Epithelial cell of proximal tubule (primary cell): ENCODE measurements at places on chromosomes 16 and 17. TPM values are rescaled to one million over a fixed set of nuclear protein-coding genes. Genes with fewer than 3 reads are reported as not detected.

DNA sequence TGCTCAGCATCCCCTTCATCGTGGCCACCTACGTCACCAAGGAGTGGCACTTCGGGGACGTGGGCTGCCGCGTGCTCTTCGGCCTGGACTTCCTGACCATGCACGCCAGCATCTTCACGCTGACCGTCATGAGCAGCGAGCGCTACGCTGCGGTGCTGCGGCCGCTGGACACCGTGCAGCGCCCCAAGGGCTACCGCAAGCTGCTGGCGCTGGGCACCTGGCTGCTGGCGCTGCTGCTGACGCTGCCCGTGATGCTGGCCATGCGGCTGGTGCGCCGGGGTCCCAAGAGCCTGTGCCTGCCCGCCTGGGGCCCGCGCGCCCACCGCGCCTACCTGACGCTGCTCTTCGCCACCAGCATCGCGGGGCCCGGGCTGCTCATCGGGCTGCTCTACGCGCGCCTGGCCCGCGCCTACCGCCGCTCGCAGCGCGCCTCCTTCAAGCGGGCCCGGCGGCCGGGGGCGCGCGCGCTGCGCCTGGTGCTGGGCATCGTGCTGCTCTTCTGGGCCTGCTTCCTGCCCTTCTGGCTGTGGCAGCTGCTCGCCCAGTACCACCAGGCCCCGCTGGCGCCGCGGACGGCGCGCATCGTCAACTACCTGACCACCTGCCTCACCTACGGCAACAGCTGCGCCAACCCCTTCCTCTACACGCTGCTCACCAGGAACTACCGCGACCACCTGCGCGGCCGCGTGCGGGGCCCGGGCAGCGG, 3.2 kb downstream of the UTS2R start:
- no peak for DNase-seq

DNA sequence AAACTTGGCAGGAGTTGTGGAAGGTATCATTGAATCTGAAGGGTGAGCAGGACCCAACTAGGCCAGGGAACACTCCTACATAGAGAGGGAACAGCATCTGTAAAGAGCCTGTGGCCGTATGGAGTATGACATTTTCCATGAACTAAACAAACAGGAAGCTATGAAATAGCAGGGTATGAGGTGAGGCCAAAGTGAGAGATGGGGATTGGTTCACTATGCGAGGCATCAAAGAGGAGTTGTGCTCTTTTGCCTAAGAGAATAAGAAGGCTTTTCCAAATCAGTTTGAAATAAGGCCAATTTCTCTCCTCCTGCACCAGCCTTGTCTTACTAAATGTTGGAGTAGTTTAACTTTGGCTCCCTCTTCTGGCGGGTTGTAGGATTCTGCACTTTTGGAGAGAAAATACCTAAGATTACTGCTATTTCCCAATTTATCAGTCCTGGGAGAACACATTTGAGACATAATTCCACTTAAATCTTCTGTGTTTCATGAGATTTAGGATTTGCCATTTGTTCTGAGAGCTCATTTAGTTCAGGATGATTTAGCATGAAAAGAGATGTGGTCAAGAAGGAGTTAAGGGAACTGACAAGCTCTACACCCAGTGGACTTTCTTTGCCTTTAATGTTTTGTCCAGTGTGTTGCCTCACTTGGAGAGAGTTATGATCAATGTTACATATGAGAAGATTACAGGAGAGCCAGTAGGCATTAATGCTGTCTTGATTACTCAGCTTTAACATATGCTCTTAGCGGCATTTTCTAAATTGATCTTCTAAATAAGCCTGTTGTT, 55.4 kb downstream of the TNRC6C start:
- DNase-seq = no peak

GRCh38 chr16:57624044-57624688, 4.3 kb upstream of the ADGRG1 start:
- peak; percentile 82 for DNase-seq

- no peak for DNase-seq
Measured at GRCh38 chr16:75787440-75787839, 61.1 kb upstream of the CPHXL start.

GRCh38 chr17:15239491-15239890, 25.6 kb downstream of the PMP22 start:
- DNase-seq = no peak

GRCh38 chr16:86942151-86943051, 364.1 kb downstream of the FOXL1 start:
- DNase-seq = no peak

- no peak for DNase-seq
Measured at GRCh38 chr17:81803728-81804558, at the start of gene GCGR. Gene GCGR (plus strand): TSS chr17:81804150. CDS start chr17:81809019, 4,869 bp downstream.

DNA sequence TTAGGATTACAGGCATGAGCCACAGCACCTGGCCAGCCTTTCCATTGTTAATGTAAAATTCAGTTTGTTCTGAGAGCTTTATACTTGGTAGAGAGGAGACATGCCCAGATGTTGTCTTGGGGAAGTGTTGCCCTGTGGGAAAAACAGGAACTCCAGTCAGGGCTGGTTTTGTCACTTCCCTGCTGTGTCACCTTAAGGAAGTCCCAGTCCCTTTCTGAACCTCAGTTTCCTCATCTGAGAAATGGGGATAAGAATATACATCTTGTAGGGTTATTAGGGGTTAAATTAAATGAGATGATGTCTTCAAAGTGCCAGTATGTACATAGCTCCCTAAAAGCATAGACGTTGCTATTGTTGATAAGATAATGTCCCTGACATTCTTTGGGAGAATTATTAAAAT, 25.3 kb downstream of the CLEC16A start:
- no peak for DNase-seq

- DNase-seq = no peak
Measured at GRCh38 chr17:62627219-62627903, at the start of gene MRC2. Gene MRC2 (plus strand): TSS chr17:62627670. CDS start chr17:62627803, 133 bp downstream.

GRCh38 chr16:75053791-75054555, 55.1 kb downstream of the ZNRF1 start:
- DNase-seq = no peak

GRCh38 chr16:28326881-28327610, 34.7 kb downstream of the SBK1 start:
- DNase-seq = no peak

The EFNB3 gene
- 0.94 and 1.7 TPM in 2 replicates for total RNA-seq

The ZNF598 gene
- 48.8 and 66.9 TPM in 2 replicates for total RNA-seq

The ADAM11 gene
- total RNA-seq = 0.06 and 0.36 TPM in 2 replicates
